Naive thymus-derived CD4-positive, alpha-beta T cell (primary cell): ENCODE measurements at places on chromosomes 11 and 22. TPM values are rescaled to one million over a fixed set of nuclear protein-coding genes. Genes with fewer than 3 reads are reported as not detected.

GRCh38 chr11:72838691-72839305, 24.6 kb downstream of the ATG16L2 start:
- DNase-seq, result no peak

DNA sequence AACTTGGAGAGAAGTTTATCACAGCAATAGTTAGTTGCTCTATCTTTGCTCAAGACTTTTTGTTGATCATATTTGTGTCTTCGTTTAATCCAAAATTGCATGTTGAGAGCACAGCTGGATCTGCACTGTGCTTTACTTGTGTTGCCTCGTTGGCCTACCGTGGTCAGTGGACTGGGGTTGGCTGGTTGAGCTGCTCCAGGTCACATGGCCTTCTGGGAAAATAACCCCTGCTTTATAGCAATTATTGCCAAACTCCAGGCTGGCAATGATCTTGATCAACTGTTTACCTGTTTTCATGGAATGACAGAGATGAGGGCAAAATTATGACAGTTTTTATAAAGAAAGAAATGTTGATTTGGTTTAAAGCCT, 5.7 kb upstream of the PLET1 start:
- no peak for DNase-seq

- DNase-seq, result no peak
Observed at GRCh38 chr11:133266986-133267385, 265.3 kb downstream of the OPCML start.

- DNase-seq, result no peak
Observed at GRCh38 chr11:19924311-19924710, 211.7 kb downstream of the NAV2 start.

DNA sequence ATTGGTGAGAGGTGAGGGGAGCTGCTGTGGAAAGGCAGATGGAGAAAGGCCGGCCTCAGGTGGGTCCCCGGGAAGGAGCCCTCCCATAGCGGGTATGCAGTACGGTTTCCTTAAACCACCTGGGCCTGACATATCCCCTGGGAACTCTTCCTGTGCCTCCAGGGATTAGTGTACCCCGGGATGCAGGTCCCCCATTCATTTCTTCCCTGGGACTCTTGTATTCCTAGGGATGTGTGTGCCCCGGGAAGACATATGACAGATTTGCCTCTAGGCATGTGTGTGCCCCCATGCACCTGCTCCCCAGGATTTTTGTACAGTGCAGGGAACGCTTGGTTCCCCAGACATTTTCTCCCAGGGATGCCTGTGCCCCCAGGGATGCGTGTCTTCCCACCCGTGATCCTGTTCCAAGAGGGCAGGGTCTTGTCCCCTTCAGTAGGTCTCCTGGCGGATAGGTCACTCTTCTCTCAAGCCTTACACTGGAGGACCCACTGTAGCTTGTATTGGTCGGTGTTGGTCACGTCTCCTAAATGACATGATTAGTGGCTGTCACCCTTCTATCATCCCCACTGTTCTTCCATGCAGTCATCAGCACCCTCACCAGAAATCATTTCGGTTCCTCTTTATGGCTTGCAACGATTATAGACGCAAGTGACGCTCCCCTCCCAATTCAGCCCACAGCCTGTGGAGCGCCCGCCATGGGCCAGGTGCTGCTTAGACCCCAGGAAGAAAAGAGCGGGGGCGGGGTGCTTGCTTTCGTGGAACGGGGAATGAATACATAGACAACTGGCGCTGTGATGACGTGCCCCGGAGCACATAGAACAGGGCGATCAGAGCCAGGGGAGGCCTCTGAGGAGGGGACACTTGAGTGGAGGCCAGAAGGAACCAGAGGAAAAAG, 1.3 kb downstream of the PARVB start:
- DNase-seq, result no peak

GRCh38 chr22:27475548-27475897, 326.0 kb downstream of the MN1 start:
- DNase-seq, result no peak

The FOLH1 gene
- not detected for polyA plus RNA-seq

The SULT4A1 gene
- not detected for polyA plus RNA-seq

DNA sequence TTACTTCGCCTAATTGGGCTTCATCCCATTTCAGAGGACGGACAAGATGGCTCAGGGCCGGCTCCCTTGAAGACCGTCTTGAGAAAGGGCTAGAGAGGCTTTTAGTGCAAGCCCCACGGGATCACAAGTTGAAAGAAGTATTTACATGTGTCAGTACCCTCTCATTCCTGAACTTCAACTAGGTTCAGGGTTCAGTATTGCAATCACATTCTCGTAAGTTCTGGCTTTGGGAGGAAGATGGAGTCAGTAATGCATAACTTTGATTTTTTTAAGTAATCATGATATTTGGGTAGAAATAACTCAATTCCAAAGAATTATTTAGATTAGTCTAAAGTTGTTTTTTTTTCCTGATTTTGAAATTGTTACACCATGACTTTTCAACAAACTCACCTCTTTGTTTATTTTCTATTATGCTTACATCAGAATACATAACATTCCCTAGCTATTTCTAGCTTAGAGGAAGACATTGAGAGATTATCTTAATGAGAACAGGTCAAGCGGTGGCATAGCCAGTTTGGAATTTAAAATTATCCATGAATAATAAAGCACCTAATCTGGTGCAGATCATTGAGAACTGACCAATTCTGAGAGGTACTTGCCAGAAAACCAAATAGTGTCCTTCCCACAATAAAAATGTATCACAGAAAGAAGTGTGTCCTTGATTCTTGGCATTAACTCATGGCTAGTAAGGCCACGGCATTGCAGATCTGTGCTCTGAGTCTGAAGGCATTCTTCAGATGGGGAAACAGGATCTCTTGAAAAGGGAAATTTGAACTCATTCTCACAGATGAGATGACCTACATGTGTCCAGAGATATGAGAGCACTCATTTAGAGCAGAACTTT, 92.1 kb upstream of the BLID start:
- DNase-seq, result no peak

GRCh38 chr11:89347071-89347470, 144.1 kb downstream of the NOX4 start:
- DNase-seq, result no peak

The KIF18A gene
- 0.48 TPM for polyA plus RNA-seq

GRCh38 chr11:120112174-120112796, 25.6 kb downstream of the TRIM29 start:
- DNase-seq, result no peak

GRCh38 chr11:31801298-31801702, 9.8 kb downstream of the PAX6 start:
- DNase-seq, result no peak

GRCh38 chr11:44502506-44502905, 63.0 kb upstream of the CD82 start:
- DNase-seq, result no peak

The UFD1 gene
- polyA plus RNA-seq, result 78.7 TPM

The MMP10 gene
- not detected for polyA plus RNA-seq

- no peak for DNase-seq
Observed at GRCh38 chr11:116345575-116345974, 427.2 kb downstream of the BUD13 start.

- DNase-seq, result no peak
Observed at GRCh38 chr11:92227230-92227814, 2.7 kb downstream of the FAT3 start.

The FREY1 gene
- polyA plus RNA-seq, result not detected

DNA sequence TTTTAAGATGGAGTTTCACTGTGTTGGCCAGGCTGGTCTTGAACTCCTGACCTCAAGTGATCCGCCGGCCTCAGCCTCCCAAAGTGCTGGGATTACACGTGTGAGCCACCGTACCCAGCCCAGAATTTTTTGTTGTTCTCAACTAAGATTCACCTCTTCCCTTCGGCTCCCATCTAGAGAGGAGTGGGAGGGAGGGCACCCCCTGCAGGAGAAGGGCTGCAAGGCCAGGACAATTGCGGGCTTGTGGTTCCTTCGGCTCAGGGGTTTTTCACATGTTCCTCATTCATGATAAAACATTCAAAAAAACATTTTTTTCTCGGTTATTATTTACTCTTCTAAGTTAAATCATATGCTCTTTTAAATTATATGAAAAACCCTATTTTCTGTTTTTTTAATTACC, 201.1 kb upstream of the LRRC4C start:
- DNase-seq, result no peak

DNA sequence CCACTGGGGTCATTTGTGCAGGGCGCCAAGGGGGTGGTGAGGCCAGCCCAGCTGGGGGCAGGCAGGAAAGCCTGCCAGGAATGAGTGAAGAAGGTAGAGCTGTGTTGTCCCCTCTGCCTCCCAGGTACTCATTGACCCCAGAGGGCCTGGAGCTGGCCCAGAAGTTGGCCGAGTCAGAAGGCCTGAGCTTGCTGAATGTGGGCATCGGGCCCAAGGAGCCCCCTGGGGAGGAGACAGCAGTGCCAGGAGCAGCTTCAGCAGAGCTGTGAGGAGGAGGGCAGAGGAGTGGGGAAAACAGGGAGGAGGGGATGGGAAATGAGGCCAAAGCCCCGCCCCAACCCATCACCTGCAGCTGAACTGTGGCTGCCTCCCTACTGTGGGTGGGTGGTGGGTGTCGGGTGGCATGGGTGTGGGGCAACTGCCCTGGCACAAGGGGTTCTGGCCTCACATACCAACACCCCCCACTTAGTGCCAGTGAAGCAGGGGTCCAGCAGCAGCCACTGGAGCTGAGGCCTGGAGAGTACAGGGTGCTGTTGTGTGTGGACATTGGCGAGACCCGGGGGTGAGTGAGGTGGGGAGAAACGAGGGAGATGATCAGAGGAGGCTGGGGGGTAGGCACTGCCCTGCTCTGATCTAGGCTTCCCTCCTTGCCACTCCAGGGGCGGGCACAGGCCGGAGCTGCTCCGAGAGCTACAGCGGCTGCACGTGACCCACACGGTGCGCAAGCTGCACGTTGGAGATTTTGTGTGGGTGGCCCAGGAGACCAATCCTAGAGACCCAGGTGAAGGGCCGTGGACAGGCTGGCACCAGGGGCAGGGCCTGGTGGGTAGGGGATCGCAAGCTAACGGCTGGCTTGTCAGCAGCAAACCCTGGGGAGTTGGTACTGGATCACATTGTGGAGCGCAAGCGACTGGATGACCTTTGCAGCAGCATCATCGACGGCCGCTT, 3.0 kb downstream of the MUS81 start:
- no peak for DNase-seq
